ENCODE measurements at places on chromosomes 2 and 18.

DNA sequence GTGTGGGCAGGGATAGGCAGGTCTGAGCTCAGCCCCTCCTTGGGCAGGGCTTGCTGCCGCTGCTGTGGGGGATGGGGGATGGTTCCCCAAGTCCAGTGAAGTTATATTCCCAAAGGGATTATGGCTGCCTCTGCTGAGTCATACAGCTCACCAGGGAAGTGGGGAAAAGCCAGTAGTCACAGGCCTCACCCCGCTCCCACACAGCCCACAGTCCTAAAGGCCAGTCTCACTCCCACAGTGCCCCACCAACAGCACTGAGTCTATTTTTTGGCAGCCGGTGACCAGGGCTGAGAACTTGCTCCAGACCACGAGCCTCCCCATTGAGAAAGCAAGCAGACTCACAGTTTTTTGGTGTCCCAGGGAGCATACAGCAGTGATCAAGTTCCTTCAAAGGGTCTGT, 173.3 kb downstream of the OSR1 start:
- DNase-seq, result no peak

DNA sequence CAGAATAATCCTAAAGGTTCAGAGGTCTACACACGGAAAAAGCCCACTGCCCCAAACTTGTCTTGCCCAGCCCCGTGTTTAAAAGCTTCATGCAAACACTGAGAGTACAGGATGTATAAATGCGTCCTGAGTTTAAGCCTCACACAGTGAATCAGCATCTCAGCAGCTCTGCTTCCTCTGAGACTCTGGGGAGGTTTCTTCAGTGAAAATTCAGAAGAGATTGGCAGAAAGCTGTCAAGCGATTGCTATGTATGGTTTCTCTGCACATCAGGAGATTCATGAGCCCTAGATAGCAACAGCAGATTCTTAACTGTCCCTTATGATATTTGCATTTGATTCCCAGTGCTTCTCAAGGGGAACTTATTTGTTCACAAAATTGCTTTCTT, 27.1 kb downstream of the CRACDL start:
- DNase-seq, result no peak

DNA sequence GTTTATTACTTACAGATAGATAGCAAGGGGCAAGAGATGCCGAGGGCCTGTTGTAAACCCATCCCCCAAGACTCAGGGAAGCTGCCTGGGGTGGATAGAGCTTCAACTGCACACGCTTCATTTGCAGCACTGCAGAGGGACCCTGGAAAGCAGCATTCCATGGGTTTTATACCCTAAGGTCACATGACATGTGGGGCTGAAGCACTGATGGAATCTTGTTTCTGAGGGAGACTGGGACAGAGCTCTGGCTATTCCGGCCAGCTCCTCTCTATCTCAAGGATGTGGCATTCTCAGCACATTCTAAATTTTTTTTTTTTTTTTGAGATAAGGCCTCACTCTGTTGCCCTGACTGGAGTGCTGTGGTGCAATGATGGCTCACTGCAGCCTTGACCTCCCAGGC, 300.1 kb downstream of the MYCN start:
- DNase-seq, result no peak

DNA sequence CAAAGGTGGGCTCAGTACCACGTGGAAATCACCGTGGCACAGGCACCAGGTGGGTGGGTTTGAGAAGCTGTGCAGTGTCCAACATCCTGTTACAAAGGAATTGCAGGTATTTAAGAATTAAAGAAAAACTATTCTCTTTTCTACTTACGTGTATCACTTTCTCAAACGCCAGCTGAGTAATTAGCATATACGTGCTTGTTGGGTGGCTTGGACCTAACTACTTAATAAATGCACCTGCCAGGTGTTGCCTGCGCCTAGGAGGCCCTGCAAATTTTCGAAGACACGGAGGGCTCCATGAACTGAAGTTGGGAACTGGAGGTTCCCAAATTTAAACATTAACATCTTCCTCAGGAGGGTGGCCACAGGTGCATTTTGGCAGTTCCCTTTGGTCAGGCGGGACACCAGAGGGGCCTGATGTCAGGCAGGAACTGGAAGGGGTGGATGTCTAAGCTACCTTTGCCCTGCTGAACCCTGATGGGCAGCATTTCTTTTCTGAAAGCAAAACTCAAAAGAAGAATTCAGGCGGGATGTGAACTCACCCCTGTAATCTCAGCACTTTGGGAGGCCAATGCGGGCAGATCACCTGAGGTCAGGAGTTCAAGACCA, 84.8 kb downstream of the HS6ST1 start:
- no peak for DNase-seq
